ENCODE measurements at places on chromosomes 7 and 10.

DNA sequence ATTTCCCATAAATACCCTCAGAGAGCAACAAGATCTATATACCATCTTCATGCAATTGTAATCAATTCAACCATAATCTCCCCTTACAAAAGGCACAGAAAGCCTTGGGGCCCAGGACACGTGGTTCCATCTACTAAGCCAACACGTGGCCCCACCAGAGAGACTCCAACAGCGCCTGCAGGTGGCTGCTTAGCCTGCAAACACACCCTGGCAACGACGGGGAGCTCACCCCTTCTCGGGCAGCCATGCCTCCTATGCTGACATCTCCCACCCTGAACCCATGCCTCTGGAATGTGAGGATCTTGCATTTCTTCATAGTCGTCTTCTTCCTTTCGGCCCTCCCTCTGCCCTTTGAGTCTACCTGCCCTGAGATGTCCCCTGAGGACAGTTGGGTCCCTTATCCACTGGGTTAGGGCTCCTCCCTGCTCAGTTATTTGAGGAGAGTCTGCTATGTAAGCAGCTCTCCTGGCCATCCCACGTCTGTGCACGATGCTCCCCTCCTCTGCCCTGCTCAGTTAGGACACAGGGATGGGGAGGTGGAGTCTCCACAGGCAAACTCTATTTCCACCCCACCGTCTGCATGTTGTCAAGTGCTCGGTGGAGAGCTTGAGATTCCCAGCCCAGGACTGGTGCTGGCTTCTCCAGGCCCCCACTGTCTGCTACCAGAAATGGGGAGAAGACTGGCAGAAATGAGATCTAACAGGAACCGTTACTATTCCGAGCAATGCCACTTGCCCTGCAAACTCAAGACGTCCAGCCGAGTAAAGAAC, 36.5 kb downstream of the EBF3 start:
- no peaks in the 10 kb centered on the region for H3K4me1 ChIP-seq
- no peaks in the 10 kb centered on the region for H3K36me3 ChIP-seq
- no peak overlapping the region for H3K27ac ChIP-seq
- no peak for DNase-seq

- H3K4me3 ChIP-seq = no peak overlapping the region
- no peaks in the 10 kb centered on the region for H3K27me3 ChIP-seq
- no peak overlapping the region for H3K27ac ChIP-seq
- no peak for DNase-seq
Observed at GRCh38 chr7:123715198-123715597, 33.6 kb downstream of the WASL start.

- H3K4me1 ChIP-seq = no peaks in the 10 kb centered on the region
- no peak for DNase-seq
- H3K27me3 ChIP-seq = no peaks in the 10 kb centered on the region
- no peak overlapping the region for H3K4me3 ChIP-seq
Observed at GRCh38 chr7:142908921-142909890, 23.7 kb upstream of the TRPV6 start.

DNA sequence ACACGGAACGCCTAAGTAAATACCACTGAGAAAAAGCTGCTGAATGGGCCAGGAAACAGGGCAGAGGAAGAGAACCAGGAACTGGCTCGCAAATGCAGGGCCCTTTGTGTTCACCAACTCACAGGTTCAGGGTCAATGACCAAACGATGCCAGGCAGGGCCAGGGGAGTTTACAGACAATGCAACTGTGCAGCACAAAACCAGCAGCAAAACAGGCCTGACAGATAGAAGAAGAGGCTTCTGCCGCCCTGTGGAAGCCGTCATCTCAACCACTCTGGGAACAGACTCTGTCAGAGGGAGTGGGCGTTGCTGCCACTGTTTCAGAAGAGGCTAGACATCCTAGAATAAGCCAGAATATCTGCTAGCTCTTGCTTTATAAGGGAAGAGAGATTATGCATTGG, 117.9 kb downstream of the KMT2E start:
- no peak overlapping the region for H3K4me3 ChIP-seq
- H3K27me3 ChIP-seq = no peaks in the 10 kb centered on the region
- H3K27ac ChIP-seq = no peak overlapping the region
- H3K4me1 ChIP-seq = no peaks in the 10 kb centered on the region
- no peak for DNase-seq

DNA sequence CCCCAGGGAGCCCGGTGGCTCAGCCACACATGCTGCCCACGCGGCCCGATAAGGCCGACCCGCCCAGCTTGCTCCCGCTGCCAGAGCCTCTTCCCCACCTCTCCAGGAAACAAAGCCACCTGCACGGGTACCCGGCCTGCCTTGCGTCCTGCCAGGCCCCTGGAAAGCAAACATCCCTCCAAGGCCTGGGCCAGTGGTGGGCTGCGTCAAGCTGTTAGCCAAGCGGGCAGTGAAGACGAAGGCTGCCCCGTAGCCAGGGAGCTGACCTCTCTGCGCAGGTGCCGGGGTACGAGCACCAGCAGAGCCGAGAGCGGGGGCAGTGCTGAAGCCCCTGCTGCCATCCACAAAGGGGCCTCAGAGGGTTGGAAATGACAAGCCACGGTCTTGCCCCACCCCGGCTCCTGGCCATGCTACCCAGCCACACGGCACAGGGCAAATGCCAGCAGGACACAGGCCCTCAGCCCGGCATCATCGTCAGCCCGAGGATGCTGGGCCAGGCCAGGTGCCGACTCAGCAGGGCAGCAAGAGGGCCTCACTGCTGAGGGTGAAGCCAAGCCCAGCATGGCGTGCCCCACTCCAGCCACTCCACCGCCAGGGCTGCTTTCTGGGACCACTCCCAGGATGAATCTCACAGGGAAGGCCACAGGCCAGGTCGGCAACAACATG, 140.0 kb downstream of the PTPRN2 start:
- H3K4me1 ChIP-seq = no peaks in the 10 kb centered on the region
- no peak overlapping the region for H3K27ac ChIP-seq
- H3K4me3 ChIP-seq = no peak overlapping the region
- no peak for DNase-seq
- no peaks in the 10 kb centered on the region for H3K36me3 ChIP-seq

DNA sequence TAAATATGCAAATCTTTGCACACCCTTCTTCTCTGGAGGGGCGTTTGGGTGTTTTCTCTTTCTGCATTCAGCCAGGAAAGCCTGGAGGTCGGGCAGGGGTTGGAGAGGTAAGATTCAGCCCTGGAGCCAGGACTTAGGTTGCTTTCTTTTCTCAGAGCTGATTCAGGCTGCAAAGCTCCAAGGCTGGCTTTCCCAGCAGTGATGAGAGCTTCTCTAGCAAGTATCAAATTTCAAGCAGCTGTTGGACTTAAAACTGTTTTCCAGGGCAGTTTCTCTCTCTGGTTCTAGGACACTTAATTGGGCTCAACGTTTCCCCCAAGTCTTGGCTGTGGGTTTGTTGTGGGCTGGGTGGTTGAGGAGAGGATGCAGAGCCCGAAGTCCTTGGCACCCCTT, 608 bp downstream of the AKR1B10 start:
- no peak overlapping the region for H3K27ac ChIP-seq
- no peaks in the 10 kb centered on the region for H3K27me3 ChIP-seq
- H3K4me1 ChIP-seq = no peaks in the 10 kb centered on the region
- no peak overlapping the region for H3K4me3 ChIP-seq

GRCh38 chr7:17069146-17069545, 187.4 kb upstream of the AGR3 start:
- no peak overlapping the region for H3K27ac ChIP-seq
- H3K4me1 ChIP-seq = no peaks in the 10 kb centered on the region
- no peak overlapping the region for H3K4me3 ChIP-seq
- DNase-seq = no peak

GRCh38 chr10:78371136-78371535, 337.5 kb downstream of the RPS24 start:
- no peak for DNase-seq
- H3K4me1 ChIP-seq = no peaks in the 10 kb centered on the region
- H3K27me3 ChIP-seq = no peaks in the 10 kb centered on the region
- H3K36me3 ChIP-seq = no peaks in the 10 kb centered on the region

Measured in thoracic aorta (tissue), 2 donors.